Amniotic stem cell (primary cell): ENCODE measurements at places on chromosomes 6 and 20.

DNA sequence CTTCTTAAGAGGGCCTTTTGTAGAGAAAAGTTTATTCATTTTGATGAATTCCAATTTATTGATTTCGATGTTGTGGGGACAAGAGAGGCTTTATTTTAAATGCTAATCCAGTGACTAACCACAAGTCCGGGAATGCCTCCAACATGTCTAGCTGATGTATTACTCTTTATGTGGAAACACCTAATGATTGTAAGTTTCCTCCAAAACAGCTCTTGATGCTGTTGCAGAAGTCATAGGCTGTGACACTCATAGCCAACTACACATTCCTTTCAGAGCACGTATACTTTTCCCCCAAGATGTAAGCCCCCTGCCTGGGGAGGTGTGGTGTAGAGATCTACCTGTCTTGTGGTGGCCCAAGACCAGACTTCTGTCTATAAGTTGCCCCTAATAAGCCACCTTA is 61.3 kb upstream of the RNF24 start:
- no peak for DNase-seq

DNA sequence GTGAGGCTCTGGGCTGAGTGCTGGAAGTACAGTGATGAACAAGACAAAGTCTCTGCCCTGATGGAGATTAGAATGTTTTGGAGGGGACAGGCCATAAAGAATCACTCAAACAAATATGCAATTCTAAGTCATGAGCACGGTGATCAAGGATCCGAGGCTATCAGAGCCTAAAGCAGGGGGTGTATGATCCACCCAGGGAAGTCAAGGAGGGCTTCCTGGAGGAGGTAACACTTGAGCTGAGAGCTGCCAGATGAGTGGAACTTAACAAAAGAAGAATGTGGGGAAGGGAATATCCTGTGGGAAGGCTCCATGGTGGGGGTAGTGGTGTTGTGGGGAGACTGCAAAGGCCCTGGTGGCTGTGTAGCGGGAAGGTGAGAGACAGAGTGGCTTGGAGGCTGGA is 12.2 kb downstream of the BPIFB4 start:
- DNase-seq, result no peak

GRCh38 chr6:15481390-15482291 is 181.2 kb downstream of the DTNBP1 start:
- DNase-seq, result no peak

DNA sequence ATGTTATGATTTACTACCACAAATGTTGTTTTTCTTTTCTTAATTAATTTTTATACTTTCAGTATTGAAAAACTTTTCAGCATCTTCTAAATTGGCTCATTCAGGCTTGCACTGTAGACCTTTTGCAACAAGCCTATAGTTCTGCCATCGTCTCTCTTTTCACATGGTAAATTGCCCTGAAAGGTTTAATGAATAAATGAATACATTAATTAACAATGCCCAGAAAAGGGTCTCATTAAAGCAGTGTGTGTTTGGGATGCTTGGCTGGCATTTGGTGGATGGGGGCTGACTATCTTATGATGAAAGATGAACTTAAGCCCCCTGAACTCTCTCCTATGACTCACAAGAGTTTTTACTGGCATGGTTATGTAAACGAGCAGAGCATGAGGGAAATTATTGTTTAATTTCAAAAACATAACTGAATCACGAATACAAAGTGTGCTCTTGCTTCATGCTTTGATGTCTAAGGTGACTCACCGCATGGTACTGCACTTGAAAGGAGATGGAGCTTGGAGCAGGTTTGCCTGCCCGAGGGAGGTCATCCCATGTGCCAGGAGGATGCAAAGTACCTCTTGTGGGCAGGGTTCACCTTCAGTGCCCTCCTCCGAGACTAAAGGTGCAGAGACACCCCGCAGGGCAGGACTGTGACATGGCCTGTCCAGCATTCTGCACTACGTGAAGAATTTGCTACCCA is 13.8 kb upstream of the PCK1 start:
- no peak for DNase-seq

GRCh38 chr6:96195272-96195671 is 179.5 kb downstream of the FUT9 start:
- no peak for DNase-seq
